Cortex of kidney (tissue), 1 donor: ENCODE measurements at places on chromosomes 6 and 20.

DNA sequence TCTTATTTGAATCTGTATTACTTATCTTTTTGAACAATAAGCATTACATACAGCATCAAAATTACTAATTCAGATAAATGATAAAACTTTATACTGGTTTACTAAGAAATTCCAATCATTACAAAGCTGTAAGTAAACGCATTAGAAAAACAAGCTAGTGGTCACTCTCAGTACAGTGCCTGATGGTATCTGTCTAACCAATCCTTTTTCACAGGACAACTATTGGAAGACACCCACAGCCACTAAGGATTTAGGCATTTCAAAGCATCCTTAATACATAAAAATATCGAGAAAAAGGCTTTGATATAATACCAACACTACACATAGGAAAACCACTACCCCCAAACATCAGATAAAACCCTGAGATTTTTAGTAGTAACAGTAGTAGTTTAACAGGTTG lies 2.6 kb downstream of the CD164 start:
- DNase-seq, result no peak

DNA sequence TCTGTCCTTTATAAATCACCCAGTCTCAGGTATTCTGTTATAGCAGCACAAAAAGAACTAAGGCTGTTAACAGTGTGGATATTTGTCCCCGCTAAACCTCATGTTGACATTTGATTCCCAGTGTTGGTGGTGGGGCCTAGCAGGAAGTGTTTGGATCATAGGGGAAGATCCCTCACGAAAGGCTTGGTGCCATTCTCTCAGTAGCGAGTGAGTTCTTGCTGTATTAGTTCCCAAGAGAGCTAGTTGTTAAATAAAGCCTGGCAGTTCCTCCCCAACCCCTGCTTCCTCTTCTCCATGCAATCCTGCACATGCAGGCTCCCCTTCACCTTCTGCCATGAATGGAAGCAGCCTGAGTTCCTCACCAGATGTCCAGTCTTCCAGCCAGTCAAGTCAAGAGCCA lies 29.8 kb upstream of the ERVFRD-1 start:
- no peak for DNase-seq

DNA sequence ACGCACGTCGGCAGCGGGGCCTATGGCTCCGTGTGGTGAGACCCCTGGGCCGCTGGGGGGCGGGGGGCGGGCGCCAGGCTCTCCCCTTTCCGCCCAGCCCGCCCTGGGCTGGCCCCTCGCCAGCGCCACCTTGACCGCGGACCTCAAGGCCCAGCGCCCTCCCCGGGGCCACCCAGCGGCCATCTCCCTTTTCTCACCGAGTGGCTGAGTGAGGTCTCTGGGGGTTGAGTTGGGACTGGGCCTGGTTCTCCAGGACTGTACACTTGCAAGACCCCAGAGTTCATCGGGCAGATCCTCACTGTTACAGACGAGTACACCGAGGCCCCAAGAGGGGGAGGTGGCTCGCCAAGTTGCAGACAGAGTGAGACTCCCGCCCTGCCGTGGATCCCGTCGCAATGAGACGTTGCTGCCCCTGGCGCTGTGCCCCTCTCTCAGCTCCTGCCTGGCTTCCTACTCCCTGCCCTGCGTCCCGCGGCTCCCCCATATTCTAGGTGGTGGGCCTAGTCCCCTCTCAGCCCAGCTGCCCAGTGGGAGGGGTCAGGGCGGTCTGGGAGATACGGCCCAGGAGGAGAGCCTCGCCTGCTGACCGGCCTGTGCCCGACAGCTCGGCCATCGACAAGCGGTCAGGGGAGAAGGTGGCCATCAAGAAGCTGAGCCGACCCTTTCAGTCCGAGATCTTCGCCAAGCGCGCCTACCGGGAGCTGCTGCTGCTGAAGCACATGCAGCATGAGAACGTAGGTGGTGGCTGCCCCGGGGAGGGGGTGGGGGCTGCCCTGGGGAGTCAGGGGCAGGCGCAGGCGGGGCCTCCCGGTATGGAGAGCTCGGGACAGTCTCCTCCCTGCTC lies 576 bp downstream of the MAPK13 start:
- no peak for DNase-seq

- DNase-seq, result no peak
Observed at GRCh38 chr6:123589317-123589716, 47.4 kb downstream of the TRDN start.

DNA sequence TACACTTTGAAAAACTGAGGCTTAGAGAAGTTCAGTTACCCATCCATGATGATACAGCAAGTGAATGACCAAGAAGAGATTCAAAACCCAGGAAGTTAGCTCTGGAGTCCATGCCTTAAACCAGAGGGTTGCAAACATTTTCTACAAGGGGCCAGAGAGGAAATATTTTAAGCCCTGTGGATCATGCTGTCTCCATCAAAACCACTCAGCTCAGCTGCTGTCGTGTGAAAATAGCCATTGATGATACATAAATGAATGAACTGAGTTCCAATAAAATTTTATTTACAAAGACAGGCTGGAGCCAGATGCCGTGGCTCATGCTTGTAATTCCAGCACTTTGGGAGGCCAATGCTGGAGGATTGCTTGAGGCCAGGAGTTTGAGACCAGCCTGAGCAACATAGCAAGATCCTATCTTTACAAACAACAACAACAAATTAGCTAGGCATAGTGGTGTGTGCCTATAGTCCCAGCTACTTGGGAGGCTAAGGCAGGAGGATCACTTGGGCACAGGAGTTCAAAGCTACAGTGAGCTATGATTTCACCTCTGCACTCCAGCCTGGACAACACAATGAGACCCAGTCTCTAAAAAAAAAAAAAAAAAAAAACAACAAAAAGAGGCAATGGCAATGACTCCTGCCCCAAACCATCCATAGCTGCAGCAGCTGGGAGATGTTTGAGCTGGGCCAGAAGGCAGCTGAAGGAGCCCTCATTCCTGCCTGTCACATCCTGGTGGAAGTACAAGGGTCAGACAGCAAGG lies 44.1 kb upstream of the RIN2 start:
- DNase-seq, result no peak

DNA sequence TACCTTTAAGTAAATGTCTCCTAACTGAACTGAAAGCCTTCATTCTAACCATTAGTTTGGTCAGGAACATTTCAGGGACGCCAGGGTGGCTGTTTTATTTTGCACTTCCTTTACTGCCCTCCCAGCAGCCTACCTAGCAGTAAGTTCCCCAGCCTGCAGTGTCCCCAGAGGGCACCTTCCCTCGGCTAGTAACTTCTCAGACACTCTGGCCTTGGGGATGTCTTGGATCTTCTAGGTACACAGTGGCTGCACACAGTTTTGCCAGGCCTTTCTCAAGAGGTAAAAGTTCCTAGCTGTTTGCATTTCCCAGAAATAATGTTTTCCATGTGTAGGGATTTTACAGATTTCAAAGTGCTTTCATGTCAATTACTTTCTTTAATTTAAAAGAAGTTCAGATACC lies 378 bp upstream of the LAMA2 start:
- DNase-seq, result no peak

- DNase-seq, result no peak
Observed at GRCh38 chr6:149223904-149224351, 93.6 kb upstream of the TAB2 start.

DNA sequence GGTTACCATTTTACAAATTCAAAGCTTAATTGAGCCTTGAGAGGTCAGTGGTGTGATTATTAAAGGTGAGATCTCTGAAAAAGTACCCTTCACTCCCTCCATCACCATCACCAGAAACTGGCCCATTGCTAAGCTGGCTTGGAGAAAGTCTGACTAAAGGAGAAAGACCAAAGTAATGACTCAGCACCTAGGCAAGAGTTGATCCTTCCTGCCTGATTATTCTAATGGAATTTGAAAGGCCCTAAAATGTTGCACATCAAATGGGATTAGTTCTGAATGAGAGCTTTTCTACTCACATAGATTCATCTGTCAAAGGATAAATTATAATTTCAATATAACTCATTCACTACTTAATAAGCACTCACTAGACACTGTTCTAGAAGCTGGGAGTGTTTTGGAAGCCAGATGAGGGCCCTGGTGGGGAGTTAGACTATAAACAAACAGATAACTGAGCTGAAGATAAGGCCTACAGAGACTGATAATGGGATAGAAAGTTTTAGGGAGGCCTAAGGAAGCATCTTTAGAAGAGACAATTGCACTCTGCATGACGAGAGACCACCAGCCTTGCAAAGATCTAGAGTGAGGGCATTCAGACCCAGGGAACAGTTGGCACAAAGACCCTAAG lies 366.7 kb downstream of the SYNE1 start:
- no peak for DNase-seq

GRCh38 chr20:57391439-57392301 lies 474 bp downstream of the RBM38 start:
- no peak for DNase-seq

DNA sequence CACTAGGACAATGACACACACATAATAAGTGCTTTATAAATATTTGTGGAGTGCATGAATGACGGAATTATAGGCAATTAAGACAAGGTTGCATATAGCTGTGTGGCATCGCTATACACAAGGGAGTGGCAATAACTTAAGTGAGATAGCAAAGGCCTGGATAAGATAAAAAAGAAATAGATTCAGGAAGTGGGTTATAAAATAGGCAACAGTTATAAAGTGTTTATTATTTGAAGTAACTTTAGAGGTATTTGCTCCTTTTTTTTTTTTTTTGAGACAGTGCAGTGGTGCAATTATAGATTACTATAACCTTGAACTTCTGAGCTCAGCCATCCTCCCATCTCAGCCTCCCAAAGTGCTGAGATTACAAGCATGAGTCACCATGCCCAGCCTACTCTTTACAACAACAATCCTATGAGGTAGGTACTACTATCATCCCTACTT lies 75.9 kb upstream of the LOC128125822 start:
- no peak for DNase-seq

DNA sequence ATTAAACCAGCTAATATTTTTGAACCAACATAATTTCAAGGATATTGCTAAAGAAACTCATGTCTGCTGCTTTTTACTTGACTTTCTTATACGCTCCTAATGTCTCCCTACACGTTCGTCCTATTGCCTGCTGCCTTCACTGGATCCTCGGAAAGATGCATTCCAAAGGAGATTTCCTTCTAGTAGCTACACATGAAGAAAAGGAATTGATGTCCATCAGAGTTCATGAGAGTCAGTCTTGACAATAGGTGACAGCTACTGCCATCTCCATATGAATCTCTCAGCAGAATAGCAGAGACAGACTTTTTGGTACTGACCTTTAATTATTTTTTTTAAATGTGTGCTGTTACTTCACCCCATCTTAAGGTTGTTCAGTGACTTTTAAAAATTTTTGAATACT lies 24.2 kb upstream of the COL9A1 start:
- DNase-seq, result no peak

DNA sequence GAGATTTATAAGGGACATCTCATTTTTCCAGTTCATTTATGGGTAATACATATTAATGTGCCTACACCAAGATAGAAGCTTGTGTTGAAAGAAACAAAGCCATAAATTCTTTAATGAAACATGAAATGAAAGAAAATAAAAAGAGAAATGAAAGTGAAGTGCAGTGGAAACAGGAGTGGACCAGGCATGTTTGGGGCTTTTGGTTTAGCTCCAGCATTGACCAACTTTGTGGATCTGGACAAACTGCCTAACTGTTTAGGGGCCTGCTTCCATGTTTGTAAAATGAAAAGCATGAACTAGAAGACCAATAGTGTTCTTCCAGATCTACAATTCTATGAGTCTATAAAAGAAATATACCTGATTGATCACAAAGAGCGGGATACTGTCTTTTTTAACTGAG lies 124.9 kb downstream of the GJA10 start:
- no peak for DNase-seq

DNA sequence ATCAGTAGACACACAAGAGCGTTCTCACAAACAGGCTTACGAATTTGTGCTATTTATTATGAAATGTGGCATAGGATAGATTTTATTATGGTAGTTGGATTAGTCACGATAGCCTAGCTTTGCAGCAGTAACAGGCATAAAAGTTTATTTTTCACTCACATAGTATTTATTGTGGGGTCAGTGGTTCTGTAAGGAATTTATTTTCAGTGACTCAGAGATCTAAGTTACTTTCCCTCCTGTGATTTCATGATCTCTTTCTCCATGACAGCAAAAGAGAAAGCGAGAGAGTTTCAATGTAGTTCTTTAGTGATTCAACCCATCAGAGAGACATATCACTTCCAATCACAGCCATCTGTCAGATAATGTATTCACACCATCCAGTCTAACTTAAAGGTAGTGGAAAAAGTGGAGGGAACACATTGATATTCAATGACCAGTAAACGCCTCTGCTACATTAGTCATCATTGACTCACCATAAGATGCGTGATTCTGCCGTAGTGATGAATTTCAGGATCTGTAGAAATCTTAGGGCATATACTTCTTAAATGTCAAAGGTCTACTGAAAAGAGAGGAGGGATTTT lies 605.5 kb downstream of the HDGFL1 start:
- no peak for DNase-seq

DNA sequence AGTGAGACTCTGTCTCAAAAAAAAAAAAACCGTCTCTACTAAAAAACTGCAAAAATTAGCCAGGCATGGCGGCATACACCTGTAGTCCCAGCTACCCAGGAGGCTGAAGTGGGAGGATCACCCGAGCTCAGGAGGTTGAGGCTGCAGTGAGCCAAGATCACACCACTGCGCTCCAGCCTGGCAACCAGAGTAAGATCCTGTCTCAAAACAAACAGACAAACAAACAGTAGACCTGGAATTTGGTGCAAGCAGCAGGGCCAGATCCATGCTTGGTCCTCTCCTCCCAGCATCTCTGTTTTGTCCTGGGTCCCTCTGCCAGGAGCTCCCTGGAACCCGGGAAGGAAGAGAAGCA lies 11.6 kb downstream of the RIPOR3 start:
- DNase-seq, result no peak

DNA sequence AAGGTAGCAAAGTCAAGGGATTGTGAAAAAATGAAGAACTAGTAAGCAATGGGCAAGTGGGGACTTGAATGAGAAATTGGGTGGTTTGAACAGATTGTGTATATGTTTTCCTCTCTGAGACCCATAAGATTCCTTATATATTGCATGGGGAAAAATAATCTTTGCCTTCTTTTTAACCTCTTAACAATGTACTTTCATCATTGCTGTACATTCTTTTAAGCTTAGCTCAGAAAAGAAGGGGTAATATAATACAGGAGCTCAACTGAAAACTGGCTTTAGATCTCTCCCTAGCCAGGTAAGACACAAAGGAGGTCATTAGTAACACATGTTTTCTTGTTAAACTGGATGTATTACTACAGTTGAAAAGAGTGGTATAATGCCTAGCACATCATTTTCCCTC lies 287.2 kb downstream of the RNF144B start:
- no peak for DNase-seq

- no peak for DNase-seq
Observed at GRCh38 chr6:74755196-74755595, 450.7 kb downstream of the COL12A1 start.

DNA sequence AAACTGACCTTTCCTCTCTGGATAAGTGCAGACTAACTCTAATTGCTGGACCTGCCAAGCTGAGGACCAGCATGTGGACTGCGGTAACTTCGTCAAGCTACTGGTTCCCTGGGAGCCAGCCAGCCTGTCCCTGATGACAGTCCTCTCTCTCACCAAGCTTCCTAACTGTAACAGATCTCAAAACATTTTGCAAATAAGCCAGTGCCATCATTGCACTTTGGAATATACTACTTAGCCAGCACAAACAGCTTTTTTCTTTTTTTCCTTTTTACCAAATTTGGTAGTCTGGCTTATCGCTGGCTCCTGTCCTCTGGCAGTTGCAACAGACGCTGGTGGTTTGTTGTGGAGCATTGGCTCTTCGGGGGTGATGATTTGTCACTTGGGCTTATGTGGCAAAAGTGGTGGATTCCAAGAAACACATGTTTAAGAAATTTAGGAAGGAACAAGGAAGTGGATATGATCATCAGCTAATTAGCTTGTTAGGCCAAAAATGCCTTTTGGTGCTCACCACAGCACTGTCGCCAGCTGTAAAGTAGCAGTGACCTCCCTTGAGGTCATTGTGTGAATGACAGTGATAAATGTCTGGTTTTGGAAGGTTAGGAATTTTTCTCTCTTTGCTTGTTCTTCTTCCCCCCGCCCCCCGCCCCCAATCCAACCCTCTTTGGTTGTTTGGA lies 171.7 kb downstream of the CLIC5 start:
- DNase-seq, result no peak
